OCI-LY7 (cell line): ENCODE measurements at places on chromosomes 5 and 9. TPM values are rescaled to one million over a fixed set of nuclear protein-coding genes. Genes with fewer than 3 reads are reported as not detected.

The CFAP77 gene
- total RNA-seq: not detected in 2 replicates

The TMEM203 gene
- total RNA-seq: 39.0 and 42.9 TPM in 2 replicates

The PCDHGB2 gene
- total RNA-seq: 9.2 and 10.9 TPM in 2 replicates

The PRR16 gene
- not detected in 2 replicates for total RNA-seq

The SHROOM1 gene
- 1.8 and 2.4 TPM in 2 replicates for total RNA-seq

The MRPS30 gene
- total RNA-seq: 63.0 and 64.3 TPM in 2 replicates

The CAMK4 gene
- 25.4 and 31.2 TPM in 2 replicates for total RNA-seq

The LCN2 gene
- total RNA-seq: not detected in 2 replicates

The ORM1 gene
- not detected in 2 replicates for total RNA-seq

The IFNA2 gene
- total RNA-seq: not detected in 2 replicates

The SMIM27 gene
- total RNA-seq: 21.2 and 36.6 TPM in 2 replicates

The GARIN3 gene
- total RNA-seq: not detected in 2 replicates

The IL17B gene
- total RNA-seq: not detected in 2 replicates

The F2RL1 gene
- total RNA-seq: not detected in 2 replicates

The HACD4 gene
- total RNA-seq: not detected in 2 replicates

The DMRT3 gene
- total RNA-seq: not detected in 2 replicates

The MAP3K1 gene
- 29.4 and 31.5 TPM in 2 replicates for total RNA-seq

The MPDZ gene
- not detected in 2 replicates for total RNA-seq

The SCGB3A1 gene
- total RNA-seq: not detected in 2 replicates

The PRLR gene
- not detected in 2 replicates for total RNA-seq

The ACSL6 gene
- total RNA-seq: not detected in 2 replicates

The PITX1 gene
- 66.8 and 76.4 TPM in 2 replicates for total RNA-seq

The NIPSNAP3A gene
- 24.3 and 25.2 TPM in 2 replicates for total RNA-seq

The ALDH1A1 gene
- not detected in 2 replicates for total RNA-seq

The FPGS gene
- total RNA-seq: 132 and 165 TPM in 2 replicates
